ENCODE measurements at places on chromosomes 12 and 14. TPM values are rescaled to one million over a fixed set of nuclear protein-coding genes. Genes with fewer than 3 reads are reported as not detected.
A peak's percentile ranks its signal among the peaks of the same experiment; 100 is the strongest.

GRCh38 chr12:53195516-53196420 is 11.3 kb downstream of the ITGB7 start:
- no peak for DNase-seq

DNA sequence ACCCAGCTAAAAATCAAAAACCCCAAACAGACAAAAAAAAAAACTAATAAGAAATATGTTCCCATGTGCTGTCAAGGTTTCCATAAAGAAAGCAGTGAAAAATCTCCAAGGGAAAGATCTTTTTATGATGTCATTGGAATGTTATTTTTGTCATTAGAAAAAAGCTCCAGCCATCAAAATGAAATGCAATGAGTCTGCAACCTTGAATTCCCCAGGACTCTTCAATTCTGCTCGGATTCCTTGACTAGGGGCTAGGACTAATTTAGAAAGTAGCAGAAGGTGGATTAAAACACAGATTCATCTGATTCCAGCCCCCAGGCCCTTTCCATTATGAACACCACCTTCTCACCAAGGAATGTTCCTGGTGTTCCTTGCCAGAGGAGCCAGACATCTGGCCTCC is 6.0 kb upstream of the PCNX1 start:
- no peak for DNase-seq

DNA sequence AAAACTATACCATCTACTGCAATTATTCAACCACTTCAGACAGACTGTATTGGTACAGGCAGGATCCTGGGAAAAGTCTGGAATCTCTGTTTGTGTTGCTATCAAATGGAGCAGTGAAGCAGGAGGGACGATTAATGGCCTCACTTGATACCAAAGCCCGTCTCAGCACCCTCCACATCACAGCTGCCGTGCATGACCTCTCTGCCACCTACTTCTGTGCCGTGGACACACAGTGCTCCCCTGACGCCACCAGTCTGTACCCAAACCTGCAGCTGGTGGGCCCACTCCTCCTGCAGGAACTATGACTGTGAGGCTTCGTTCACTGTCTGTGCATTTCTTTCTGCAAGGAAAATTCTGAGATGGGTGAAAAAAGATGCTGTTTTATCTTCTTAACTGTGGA is 284.7 kb downstream of the DAD1 start:
- no peak for DNase-seq

DNA sequence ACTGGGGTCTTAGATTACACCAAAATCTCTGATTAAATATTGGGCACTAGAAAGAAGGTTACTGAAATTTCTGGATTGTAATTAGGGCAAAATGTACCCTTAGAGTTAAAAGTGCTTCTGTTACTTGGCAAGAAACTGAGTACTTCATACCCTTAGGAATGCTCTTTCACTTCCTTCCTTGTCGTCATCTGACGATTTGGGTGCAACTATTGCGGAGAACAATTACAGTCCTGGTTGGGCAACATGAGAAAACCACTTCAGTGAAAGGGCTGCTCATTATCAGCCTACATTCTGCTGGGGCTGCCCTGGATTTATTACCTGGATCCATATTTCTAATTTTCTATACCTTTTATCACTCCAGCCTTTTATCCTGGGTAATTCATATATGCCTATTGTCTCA is 348.5 kb upstream of the MDGA2 start:
- no peak for DNase-seq

DNA sequence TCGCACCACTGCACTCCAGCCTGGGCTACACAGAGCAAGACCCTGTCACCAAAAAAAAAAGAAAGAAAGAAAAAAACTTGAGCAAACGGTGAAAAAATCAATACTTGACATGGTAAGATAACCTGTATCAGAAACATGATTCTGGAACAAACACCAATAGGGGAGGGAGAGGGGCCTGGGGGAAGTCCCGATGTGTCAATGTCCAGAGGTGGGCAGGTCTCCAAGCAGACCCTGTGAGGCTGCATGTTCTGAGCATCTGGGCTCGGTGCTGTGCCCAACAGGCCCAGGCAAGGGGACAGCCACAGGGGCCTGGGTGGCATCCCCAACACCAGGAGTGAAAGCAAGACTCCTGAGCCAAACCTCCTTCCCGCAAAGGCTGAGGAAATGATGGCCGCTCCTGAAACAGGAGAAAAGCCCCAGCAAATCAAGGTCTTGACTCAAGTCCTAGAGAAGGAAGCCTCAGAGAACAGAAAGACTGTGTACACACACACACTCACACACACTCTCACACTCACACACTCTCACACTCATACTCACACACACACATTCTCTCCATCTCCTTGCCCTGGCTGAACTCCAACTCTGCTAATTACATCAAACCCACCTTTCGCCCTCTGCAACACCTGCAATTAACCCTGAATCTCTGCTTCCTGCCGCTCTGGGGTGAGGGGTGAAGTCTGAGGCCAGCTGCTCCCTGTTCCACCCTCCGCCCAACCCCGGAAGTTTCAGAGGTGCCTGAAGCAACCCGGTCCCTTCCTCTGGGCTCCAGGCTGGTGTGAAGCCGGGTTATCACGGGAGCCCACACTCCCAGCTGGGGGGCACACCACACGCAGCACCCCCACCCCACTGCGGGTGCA is 20.4 kb downstream of the CCDC88C start:
- DNase-seq, result no peak

- DNase-seq, result peak; percentile 80
These were observed 405.2 kb upstream of the TBX3 start for GRCh38 chr12:115088995-115089841.

DNA sequence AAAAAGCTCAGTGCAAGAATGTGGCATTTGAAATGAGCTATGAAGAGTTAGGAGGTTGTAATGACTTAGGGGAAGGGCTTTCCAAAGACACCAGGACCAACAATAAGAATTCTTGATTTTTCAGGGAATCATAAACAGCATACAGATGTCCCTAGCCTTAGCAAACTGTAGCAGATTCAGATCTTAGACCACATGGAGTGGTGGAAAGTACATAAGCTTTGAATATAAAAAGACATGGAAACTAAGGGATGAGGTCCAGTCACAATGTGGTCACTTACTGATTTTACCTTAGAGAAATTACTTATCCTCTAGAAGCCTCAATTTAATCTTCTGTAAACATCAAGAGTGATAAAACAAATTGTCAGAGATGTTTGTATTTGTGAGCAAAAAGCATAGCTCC is 186.6 kb downstream of the DUSP6 start:
- DNase-seq, result no peak

- no peak for DNase-seq
These were observed 128.6 kb upstream of the HIF1A start for GRCh38 chr14:61566537-61567225.

DNA sequence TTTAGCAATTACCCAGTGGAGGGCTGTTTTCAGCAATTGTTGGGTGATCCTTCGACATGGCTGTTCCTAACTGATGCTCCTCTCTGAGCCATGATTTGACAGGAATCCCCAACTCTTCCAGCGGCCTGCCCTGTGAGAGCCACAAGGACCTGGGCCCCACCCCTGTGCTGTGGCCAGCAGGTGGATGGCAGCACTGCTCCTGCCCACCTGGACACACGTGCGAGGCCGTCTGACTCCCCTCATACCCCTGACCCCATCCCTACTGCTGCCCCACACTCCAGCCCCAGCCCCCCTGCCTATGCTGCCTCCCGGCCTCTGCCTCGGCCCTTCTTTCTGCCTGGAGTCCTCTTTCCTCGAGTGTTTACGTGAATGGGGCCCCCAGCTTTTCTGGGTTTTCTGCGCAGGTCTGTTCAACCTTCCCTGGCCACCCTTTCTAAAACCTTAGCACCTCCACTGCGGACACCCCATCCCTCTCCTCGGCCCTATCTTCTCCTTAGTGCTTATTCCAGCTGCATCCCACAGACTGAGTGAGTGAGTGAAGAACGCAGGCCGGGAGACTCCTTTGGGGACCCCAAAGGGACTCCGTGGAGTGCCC is 111.4 kb downstream of the DICER1 start:
- DNase-seq, result no peak

DNA sequence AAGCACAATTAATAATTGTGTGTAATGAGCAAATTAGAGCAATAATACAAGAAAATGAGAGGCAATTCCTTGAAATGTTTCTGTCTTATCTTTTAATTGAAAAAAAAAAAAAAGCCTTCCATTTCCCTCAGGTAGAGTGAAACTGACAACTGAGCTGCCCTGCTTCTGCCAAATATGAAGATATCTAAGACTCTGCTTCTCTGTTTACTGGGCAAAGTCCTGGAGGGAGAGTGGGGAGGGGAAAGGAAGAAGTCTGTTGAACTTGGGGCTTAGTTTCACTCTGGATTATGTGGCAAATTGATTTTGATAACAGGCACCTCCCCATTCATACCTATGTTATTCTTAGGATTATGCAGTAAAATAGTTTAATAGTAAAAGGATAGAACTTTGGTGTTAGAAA is 364.9 kb downstream of the NRXN3 start:
- DNase-seq, result no peak

Gene SCN8A
- 12.7 TPM for total RNA-seq

- DNase-seq, result no peak
These were observed 15.0 kb upstream of the NR2C1 start for GRCh38 chr12:95088379-95088778.

GRCh38 chr14:99055816-99056215 is 216.2 kb downstream of the BCL11B start:
- no peak for DNase-seq

Gene AICDA
- 0.28 TPM for total RNA-seq

Gene NGB
- not detected for total RNA-seq

Gene LBHD2
- total RNA-seq, result not detected

DNA sequence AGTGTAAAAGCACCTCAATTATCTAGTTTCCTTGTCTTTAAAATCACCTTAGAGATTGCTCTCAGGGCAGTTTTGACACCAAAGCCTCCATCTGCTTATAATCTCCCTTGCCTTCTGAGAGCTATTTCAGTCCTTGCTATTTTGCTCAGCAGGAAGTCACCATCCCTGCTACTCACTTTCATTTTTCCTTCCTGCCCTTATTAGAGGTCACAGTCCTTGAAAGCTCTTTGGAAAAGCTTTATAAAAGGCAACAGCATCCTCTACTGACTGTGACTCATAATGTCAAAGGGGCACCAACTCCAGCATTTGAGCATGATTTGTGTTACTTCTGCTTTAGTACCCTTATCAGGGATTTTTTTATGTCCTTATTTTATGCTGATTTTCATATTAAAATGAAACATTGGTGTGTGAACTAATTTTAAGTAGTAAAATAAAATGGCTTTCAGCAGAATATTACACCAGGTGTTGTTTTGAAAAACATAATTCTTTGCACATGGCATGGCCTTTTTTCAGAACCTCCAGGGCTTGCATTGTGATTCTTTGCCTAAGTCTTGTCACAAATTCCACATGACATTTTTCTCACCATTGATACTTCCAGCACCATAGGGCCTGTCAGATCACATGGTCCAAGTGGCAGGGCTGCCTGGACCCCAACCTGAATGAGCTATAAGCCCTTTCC is 213.0 kb downstream of the ADAMTS20 start:
- DNase-seq, result no peak

- DNase-seq, result no peak
These were observed 513.0 kb downstream of the TMEM121 start for GRCh38 chr14:106039400-106039799.

Gene MDGA2
- 0.17 TPM for total RNA-seq

Gene INHBC
- 102 TPM for total RNA-seq

Gene MGAT2
- total RNA-seq, result 44.0 TPM

Gene BMAL2
- total RNA-seq, result 4.4 TPM

DNA sequence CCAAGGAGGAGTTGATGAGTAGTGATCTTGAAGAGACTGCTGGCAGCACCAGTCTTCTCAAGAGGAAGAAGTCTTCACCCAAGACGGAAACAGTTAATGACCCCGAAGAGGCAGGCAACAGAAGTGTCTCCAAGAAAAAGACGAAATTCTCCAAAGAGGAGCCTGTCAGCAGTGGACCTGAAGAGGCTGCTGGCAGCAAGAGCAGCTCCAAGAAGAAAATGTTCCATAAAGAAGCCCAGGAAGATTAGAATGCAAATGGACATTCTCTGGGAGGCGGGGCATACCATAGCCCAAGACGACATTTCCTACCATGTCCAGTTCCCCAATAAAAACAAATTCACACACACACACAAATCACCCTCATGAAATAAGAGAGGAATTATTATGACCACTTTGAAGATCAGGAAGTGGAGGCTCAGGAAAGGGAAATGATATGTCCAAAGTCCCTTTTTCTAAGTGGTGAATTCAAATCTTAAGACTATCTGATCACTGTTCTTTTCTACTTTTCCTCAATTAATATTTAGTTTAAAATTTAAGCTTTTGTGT is 131.8 kb downstream of the PAWR start:
- no peak for DNase-seq

DNA sequence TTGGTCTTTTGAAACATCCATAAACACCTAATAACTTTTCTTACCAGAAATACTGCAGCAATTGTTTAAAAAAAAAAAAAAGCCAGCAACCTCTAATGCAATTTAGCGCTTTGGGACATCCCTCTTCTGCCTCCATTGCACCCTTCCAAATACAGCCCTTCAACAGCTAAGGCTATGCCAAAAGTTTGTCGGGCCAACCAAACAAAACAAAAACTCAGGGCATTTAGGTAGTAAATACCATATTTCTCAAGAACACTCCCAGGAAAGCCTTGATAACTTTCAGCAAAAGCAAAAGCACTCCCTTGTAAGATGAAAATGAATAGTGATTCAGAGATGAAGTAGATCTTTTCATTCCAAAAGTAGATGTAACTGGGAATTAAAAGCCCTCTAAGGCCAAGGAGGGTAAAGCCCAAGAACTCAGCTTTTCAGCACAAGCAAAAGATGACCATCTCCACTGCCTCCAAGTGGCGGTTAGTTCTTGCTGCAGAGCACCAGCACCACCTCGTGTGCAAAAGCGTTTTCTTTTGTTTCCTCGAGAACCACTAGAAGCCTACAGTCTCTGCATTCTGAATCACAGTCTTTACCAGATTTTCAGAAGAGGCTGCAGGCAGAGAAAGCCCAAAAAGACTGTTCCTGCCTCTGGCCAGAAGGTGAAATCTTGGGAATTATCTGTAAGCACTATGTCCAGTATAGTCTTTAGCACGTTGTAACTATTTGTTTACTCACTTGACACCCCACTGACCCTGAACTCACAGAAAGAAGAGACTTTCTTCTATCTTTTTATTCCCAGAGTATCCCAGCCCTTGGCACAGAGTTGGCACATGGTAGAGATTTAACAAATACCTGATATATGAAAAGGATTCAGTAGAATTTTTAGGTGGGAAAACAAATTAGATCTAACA is 53.1 kb downstream of the SIX6 start:
- DNase-seq, result no peak

Gene LRTM2
- total RNA-seq, result not detected

DNA sequence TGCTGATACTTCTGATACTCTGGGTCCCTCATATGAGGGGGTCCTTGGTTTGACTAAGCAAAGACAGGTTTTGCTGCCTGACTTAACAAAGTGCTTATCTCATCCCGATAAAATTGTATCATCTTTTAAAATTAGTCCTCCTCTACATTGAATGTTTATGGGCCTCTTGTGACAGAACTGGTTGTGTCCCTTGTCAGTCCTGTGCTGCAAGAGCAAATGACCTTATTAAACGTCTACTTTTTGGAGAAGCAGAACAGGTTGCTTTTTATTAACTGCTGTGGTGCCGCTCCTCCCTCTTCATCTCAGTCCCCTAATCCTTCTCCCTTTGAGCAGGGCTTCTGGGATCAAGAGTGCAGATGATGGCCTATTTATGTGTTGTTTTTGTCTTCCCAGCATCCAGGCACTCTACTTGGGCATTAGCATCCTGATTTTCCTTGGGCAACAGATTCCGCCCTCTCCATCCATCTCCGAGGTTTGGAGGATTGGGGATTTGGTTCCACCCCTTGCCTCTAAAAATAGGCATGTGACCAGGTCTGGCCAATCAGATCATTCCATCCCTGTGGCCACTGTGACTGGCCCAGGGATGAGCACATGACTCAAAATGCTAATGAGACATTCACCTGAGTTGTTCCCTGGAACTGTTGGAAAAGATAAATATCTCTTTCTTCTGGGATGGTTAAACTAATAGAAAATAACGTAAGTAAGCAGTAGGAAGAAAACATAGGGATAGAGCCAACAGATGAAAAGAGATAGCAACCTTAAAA is 2.9 kb upstream of the DENR start:
- no peak for DNase-seq
